ENCODE measurements at places on chromosomes 12 and 14.

DNA sequence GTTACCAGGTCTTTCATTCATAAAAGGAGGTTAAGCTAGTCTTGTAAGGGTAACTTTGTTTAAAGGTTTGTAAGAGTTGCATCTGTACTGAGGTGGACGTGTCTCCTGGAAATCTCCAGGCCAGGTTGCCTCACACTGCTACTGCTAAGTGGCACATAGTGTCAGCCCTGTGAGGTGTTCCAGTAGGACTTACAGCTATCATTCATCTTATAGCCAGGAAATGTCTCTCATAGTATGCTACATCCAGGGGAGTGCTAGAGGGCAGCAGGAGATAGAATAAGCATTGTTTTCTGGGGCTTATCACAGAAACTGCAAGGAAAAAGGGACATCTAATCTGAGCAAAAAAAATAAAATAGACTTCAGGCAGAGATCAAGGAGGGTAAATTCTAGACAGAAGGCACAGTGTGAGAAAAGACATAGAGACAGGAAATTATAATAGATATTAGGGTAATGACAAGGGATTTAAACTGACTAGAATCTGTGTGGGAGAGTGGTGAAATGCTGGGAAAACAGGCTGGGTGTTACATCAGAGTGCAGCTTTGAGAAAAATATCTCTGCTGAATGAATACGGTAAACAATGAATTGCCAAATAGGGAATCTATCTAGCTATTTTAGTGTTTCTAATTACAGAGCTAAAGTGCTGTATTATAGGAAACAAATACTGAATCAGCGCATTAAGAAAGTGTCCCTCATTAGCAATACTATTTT, 205.1 kb upstream of the ABCD2 start:
- DNase-seq, result no peak

DNA sequence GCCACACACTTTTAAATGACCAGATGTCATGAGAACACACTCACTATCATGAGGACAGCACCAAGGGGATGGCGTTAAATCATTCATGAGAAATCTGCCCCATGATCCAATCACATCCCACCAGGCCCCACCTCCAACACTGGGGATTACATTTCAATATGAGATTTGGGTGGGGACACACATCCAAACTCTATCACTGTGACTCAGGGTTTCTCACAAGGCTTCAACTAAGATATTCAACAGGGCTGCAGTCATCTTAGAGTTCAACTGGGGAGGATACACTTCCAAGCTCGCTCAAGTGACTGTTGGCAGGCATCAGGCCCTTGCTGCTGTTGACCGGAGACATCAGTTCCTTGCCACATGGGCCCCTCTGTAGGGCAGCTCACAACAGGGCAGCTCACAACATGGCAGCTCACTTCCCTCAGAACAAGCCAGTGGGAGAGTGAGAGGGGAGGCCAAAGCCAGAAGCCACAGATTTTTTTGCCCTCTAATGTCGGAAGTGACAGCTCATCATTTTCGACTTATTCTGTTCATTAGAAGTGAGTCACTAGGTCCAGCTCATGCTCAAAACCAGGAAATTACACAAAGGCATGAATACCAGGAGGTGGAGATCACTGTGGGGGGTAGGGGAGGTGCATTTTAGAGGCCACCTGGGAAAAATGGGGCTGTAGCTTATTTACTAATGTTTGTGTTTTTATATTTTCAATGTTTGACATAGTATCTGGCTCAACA, 50.8 kb upstream of the PTHLH start:
- no peak for DNase-seq

DNA sequence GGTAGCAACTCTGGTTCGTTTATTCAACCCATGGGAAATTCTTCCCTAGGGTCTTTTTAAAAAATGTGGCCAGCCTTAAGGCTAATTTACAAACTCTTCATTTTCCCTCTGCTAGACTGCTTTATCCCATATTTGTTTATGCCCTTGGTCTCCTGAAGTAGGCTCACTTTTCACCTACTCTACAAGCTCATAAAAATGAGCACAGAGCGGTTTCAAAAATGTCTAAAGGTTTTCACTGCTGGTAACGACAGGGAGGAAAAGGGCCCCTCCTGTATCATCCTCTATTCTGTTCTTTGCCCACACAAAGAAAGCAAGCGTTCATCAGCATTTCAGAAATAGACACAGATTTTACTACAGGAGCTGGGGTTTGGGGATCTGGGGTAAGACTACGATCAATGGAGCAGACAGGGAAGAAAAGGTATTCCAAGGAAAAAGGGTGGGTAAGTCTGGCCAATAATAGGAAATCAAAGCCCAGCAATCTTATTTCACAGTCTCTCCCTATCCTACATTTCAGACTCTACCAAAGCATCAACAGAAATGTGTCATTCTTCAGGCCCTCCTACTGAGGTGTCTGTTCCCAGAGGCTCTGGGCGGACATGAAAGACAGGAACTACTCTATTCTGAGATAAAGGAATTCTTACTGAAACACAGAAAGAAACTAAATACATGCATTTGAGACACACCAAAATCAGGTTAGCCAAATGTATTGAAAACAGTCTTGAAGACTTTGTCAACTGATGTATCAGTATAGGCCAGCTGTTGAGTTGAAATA, 86.4 kb downstream of the SPPL3 start:
- no peak for DNase-seq

- peak; percentile 72 for DNase-seq
Observed at GRCh38 chr14:57058319-57058718, 210.4 kb downstream of the EXOC5 start.

DNA sequence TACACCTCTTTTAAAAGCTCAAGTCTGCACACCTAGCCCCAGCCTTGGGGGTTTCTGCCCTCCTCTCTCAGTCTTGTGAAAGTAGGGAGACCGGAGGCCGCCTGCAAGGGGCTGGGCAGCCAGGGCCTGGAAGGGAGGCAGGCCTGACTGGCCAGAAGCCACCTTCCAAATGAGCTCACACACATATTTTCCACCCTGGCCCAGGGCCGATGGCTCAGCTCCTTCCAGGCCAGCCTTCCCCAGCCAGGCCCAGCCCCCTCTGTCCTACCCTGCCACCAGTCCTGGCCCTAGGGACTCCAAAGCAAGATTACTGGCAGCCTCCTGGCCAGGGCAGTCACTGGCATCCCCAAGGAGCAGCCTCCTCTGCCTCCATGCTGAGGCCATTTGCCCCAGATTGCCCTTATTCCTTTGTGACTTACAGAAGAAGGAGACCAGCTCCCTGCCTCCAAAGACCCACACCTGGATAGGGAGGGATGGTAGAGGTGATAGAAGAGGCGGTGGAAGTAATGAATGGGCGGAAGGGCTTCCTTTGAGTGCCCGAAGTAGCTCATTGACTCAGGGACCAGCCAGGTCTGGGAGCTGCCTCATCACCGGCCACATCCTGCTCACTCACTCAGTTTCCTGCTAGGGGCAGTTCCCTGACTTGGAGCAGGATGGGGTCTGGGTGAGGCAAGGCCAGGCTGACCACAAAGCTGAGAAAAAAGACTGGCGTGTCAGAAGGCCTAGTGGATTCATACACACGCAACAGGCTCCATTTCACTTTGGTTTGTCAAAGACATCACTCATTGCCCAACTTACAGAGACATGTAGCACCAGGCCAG, 14.8 kb downstream of the MMP14 start:
- no peak for DNase-seq

GRCh38 chr14:60245380-60246177, 3.4 kb upstream of the PPM1A start:
- DNase-seq, result no peak

GRCh38 chr12:21516281-21516680, 9.8 kb upstream of the SPX start:
- DNase-seq, result no peak

DNA sequence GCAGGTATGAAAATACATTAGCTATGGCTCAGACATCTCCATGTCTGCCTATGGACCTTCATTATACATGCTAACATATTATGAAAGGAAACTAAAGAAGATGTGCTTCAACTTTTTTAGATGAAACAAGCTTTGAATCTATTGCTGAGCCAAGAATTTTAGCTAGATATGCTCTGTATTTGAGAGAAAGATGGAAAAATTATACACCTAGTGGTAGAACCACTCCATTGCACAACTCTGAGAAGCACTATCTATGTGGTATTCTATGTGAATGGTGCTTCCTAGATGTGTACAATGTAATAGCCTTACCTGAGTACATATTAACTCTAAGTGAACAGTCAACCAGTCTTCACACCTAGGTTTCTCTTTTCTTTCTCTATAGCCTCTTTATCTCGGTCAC, 17.3 kb downstream of the EPYC start:
- DNase-seq, result no peak

DNA sequence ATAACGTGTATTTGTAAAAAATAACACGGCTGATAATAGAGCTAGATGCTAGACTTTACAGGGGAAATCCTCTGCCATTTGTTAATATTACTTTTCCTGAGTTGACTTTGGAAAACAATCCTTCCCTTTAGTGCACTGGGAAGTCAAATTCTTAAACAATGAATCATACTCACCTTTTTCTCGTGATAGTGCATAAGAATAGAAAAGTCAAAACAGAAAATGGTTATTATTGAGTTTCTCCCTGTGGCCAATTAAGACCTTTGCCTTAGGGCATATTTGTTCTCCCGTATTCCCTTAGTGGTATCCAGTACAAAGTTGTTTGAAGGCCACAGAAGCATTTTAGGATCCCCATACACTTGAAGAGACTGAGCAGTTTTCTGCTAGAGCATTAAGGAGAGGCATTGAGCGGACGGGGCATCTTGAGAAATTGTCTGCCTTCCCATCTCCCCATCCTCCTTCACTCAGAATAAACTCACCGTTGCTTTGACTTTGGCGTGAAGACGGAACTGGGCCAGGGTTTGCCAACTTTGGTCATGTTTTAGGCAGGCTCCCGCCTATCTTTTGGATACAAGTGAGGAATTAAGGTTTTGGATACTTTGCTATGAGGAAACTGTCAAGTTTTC, 171.3 kb downstream of the TMTC2 start:
- no peak for DNase-seq

DNA sequence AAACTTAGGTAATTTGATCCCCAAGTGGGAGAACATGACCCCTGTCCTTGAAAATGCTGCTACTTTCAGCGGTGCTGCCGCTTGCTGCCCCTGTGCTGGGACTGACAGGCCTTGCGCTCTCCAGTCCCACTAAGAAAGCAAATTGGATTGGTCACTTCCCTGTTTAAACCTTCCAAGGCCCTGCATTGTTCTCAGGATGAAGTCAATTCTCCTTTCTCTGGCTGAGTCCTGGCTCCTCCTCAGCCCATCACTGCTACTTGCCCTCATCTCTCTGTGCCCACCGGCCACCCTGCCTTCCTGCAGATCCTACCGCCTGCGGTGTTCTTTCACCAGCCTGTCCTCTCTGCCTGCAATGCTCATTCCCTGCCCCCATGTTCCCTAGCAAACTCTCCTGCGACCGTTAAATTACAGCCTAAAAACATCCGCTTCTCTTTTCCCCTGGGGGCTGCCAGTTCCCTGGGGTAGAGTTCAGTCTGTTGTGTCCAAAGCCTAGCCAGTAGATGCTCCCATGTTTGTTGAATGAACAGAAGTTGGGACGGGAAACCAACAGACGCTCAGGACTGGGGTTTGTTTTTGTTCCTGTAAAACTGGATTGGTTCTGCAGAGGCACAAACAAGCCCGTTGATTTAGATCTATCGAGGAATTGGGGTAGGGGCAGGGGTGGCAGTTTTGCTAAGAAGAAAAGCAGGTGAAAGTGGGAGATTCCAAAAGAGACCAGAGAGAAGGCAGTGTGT, 127.3 kb upstream of the HIF1A start:
- DNase-seq, result no peak

- DNase-seq, result no peak
Observed at GRCh38 chr12:55036326-55037115, 16.7 kb downstream of the NEUROD4 start.

- DNase-seq, result no peak
Observed at GRCh38 chr12:132194056-132194455, 49.8 kb downstream of the NOC4L start.

DNA sequence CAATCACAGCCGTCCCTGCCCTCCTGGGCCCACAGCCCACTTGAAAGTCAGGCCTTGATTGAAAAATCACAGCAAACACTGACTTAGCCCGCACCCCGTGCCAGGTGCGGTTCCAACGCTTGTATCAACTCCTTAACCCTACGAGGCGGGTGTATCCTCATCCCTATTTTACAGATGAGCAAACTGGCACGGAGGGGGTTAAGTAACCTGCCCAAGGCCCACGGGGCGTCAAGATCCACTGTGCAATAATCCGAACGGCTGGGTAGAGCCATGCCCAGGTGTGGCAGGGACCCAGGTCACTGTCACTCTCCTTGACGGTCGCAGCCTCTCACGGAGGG, 583 bp downstream of the DNAH10 start:
- DNase-seq, result peak; percentile 33

DNA sequence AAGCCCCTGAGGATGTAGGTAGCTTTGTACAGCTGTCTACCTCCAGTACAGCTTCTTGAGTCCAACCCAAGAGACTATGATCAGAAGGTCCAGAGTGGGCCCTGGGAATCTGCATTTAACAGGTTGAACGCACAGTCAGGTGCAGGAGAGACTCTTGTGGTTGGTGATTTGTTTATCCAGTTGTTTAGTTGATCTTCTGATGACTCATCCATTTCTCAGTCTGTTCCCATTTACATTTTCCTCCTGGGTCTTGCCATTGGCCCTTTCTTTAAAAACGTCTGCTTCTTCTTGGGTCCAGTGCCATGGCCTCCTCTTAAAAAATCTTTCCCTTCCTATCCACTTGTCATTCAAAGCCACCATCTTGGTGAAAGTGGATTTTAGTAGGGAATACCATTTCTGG, 734.2 kb downstream of the MED13L start:
- DNase-seq, result no peak

DNA sequence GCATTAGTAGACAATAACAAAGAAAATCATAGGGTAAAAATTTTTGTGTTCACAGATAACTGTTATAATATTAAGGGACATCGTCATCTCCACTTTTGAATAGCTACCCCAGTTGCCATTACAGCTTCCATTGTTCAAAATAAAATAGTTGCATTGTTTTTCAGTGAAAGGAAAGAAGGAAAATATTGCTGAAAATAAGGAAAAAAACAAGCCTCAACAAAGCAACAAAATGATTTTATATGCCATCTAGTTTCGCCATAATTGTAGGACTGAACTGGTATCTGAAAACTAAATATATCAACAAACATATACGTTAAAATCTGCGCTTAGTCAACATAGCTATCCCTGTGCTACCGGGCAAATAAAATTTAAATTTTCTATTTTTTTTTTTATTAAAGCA, 3.3 kb downstream of the CDK17 start:
- no peak for DNase-seq

DNA sequence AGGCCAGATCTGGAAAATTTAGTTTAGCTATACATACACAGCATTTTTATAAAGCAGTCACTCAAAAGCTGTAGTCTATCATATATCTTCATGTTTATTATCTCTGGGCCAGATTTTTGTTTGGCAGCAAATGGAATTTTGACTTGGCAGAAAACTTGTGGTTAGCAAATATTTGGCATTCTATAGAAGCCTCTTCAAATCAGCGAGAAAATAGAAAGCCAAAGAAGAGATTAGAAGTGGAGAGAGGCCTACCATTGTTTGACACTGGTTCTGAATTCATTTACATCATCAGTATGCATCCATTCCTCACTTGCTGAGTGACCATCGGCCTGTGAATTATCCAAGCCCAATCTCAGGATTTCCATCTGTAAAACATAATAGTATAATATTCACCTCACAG, 1077.6 kb downstream of the GALC start:
- no peak for DNase-seq

Measured in NCI-H1105 (cell line).